ENCODE measurements at places on chromosomes 7 and 10.
A peak's percentile ranks its signal among the peaks of the same experiment; 100 is the strongest.

DNA sequence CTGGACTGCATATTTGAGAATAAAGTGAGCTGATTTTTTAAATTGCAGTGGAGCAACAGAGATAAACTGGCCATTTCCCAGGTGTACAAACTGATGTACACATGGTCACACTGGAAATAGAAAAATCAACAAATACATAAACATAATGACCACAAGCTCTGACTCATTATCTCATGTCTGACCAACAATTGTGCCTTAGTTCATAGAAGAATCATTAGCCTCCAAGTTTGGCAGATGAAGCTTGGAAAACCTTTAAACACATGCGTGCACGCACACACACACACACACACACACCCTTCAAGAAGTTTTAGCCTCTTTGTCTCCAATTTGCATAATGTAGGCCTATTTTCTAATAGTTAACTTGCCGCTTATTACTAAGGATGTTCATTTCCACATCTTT lies 308.9 kb upstream of the POM121L12 start:
- no peak for DNase-seq

- no peak for DNase-seq
Measured at GRCh38 chr10:3131098-3131497, 41.5 kb downstream of the PITRM1 start.

DNA sequence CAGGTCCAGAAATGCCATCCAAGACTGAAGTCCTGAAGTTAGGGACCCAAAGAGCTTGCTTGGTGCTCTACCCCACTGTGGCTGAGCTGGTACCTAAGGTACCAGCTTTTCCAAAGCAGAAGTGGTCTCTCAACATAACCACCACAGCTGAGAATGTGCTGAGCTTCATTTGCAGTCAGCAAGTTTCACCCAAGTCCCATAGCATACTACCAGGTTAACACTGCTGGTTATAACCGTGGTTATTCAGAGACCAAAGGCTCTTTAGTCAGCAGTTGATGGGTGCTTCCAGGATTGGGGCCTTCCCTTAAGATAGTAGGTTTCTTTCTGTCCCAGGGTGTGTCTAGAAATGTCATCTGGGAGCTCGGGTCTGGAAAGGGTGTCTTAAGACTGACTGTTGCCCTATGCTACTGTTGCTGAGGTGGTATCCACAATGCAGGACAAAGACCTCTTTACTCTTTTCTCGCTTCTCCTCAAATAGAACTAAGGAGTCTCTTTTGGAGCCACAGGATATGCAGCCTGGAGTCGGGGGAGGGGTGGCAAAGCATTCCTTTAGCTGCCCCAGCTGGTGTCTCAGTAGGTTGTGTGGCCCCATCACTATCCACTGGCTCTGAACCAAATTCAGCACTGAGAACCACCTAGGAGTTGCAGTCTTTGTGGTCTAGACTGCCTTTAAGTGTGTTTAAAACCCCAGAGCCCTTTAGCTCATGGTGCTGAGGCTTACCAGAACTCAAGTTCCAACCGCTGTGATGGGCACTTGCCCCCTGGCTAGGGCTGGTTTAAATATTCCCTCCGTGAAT lies 354.9 kb upstream of the SEMA3C start:
- DNase-seq, result no peak

- no peak for DNase-seq
Measured at GRCh38 chr7:51161937-51162336, 154.7 kb downstream of the COBL start.

DNA sequence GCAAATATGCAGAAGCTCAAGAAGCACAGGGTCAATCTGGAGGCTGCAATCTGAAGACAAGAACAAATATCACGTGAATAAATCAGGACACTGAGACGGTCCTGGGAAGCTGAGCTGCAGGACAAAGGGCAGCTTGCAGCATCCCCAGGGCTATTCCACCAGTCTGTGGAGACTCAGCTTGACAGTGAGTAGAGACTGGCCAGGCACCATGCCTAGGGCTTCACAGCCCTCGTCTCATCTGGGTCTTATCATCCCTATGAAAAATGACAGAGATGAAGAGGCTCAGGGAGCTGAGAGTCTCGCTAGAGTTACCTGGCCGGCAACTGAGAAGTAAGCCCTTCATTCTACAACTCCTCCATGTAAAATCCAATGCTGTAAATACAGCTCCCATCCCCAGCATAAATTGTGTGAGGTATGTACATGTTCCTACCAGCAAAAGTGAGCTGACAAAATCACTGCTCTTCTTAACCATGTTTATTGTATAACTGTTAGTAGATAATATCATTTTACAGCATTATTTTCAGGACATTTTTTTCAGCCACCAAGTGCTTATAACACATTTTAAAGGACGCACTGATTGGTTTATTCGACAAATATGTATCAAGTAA lies 186.6 kb upstream of the IGFBP3 start:
- no peak for DNase-seq

DNA sequence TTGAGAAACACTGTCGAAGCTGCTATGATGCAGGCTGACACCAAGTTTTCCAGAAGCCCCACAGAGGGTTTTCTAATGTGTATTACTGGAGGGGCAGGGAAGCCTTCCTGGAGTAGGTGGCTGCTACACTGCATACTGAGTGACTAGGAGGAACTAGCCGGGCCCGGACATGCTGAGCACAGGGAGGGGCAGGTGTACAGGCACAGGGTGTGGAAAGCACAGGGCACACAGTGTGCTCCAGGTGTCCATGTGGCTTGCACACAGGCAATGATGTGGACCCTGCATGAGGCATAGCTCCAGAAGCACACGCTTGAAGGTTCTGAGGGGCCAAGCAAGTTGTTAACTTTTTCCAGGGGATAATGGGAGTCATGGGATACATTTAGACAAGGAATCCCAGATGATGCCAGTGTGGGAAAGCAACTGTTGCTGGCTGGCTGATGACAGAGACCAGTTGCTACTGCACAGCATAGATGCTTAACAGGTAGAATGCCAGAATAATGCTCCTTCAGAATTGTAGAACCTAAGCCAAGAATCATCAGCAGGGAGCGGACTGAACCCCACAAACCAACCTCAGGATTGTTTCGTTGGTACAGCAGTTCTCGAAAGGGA lies 14.6 kb downstream of the DHX32 start:
- no peak for DNase-seq

DNA sequence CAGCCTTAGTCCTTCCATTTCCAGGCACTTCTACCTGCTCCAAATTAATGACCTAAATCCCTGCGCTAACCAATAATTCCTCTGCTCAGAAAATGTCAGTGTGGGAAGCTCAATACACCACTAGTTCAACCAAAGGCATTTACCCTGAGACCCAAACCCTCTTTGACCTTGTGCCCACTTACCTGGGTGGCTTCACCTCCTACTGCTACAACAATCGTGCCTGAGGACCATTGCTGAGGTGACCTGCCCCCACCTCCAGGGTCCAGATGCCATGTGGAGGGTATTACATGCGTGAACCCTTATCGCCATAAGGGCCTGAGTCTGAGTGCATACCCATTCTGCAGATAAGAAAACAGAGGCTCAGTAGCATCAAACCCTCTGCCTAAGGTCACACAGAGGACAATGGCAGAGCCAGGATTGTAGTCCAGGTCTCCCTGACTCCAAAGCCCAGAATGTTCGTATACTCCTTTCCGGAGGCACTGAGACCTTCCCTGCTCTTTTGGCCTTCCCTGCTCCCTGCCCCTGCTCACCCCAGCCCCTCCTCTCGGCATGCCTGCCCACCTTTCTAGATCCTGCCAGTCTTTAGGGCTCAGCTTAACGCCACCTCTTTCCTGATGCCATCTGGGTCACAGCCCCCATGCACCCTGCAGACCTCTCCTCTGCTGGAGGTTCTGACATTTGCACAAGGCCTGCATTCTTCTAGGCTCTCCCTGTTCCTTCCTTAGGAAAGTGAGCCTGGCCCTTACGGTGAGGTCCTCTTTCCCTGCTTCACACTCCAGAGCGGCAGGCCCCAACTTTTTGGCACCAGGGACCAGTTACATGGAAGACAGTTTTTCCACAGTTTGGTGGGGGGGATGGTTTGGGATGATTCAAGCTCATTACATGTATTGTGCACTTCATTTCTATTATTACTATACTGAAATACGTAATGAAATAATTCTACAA lies 94.9 kb downstream of the CHST15 start:
- DNase-seq, result no peak

- DNase-seq, result no peak
Measured at GRCh38 chr10:26579256-26580063, 118.0 kb upstream of the PDSS1 start.

DNA sequence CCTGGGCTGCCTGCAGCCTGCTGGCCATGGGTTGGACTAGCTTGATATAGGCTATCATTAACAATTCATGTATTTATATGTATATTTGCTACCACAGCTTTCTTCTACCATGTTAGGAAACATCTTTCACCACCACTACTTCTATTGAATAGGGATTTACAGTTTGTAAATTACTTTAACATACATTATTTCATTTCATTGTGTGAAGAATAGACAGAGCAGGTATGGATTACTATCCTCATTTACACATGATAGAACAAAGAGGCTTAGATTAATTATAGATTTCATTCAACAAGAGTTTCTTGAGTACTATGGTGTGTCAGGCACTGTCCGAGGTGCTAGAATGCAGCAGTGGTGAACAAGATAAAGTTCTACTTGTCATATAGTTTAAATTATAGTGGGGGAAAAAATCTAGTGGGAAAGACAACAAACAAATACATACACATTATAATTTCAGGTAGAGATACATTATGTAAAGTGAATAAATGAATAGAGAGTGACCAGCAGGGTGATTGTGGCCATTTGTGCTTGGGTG lies 20.6 kb downstream of the VTI1A start:
- no peak for DNase-seq

DNA sequence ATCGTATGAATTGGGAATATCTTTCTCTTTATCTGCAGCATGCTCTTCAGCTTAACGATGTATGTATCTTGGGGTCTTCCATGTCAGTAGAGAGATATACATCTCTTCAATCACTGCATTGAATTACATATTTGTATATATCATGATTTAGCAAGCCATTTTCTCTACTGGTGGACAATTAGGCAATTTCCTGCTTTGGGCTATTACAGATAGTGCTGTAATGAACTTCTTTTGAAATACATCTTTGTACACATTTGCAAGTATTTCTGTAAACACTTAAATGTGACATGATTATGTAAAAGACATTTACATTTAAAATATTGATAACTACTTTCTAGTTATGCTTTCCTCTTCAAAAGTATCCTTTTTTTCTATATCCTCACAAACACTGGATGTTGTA lies 199.0 kb downstream of the PPP1R9A start:
- no peak for DNase-seq

DNA sequence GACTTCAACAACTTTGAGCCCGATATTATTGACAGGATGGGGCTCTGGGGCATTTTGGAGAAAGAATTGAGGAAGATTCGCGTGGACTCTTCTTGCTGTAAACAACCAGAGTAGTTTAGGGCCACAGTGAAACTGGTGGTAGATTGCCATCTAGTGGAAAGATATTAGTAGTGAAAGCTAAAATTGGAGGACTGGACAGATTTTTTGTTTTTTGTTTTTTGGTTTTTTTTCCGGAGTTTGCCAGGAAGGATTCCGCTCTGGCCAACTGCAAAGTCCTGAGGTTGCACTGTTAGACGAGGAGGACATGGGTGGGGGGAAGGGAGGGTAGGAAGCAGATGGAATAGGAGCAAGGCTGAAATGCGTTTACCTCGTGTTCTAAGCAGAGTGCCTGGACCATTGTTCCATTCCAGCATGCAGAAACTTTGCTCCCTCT lies 11.7 kb downstream of the NOBOX start:
- peak; percentile 5 for DNase-seq

DNA sequence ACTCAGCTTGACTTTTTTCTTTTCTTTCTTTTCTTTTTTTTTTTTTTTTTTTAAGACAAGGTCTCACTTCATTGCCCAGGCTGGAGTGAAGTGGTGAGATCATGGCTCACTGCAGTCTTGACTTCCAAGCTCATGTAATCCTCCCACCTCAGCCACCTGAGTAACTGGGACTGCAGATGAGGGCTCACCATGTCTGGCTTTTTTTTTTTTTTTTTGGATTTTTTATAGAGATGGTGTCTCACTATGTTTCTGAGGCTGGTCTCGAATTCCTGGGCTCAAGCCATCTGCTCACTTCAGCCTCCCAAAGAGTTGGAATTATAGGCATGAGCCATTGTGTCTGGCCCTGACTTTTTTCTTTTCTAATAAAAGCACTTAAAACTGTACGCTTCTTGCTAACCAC lies 358.2 kb upstream of the IGFBP3 start:
- DNase-seq, result no peak

DNA sequence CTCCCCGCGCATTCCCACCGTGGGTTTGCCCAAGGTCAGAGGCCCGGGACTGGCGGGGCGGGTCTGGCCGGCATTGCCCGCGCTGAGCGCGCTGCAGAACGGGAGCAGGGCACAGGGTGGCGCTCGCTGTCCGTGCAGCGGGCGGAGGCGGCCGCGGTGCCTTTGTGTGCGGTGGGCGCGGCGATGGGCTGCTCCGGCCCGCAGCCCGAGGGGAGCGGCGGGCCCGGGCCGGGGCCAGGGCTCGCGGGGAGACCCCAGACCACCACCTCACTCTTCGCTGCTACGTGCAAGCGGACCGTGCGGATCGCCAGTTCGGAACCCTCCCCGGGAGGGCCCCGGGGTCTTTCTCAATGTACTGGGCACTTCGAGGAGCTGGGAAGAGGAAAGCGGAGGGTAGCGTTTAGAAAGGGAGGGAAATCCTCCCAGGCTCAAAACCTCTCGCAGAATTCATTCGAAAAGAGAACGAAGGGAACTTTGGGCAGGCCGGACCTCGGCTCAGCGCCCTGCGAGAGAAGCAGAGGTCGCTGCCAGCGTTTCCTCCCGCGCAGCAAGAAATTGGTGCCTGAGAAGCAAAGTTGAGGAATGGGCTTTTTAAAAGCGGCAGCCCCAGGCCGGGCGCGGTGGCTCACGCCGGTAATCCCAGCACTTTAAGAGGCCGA lies 8.5 kb downstream of the SP8 start:
- peak; percentile 25 for DNase-seq

- no peak for DNase-seq
Measured at GRCh38 chr10:20473023-20473760, 423.9 kb downstream of the NEBL start.

GRCh38 chr7:71424166-71425035 lies 292.5 kb downstream of the GALNT17 start:
- no peak for DNase-seq

DNA sequence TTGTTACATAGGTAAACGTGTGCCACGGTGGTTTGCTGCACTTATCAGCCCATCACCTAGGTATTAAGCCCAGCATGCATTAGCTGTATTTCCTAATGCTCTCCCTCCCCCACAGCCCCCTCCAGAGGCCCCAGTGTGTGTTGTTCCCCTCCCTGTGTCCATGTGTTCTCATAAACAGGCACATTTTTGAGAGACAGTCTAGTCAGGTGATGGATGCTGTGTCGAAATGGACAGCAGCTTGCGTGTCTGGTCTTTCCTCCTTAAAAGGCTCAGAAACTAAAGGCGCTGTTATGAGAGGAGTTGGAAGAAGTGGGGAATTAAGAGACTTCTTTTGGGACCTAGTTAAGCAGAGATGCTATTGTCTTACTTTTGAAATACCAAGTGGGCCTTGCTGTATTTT lies 296.0 kb downstream of the BBS9 start:
- no peak for DNase-seq

Data from hematopoietic multipotent progenitor cell treated with erythropoietin and hydrocortisone succinate and interleukin-3 and kit ligand, for 15 days (in vitro differentiated cells).